ENCODE measurements at places on chromosomes 4 and X. TPM values are rescaled to one million over a fixed set of nuclear protein-coding genes. Genes with fewer than 3 reads are reported as not detected.

DNA sequence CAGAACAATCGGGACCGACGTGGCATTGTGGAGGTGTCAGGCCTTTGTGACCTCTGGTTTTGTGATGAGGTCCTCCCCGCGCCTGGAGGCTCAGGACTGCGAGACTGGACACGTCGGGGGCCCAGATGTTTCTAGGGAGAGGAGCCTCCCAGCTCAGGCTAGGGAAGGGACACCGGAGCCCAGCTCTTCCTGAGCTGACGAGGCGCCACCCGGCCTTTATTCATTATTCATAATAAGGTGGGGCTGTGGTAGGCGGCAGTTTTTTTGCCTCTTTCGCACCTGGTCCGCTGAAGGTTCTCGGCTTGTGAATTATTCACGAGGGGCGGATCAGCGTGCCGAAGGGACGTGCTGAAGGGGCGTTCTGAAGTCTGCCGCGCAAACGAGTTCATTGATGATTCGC is 2.3 kb upstream of the UBA1 start:
- no peak overlapping the region for H3K27ac ChIP-seq
- H3K4me1 ChIP-seq, result peaks cover 32% of the 10 kb centered on the region
- H3K4me3 ChIP-seq, result peak overlapping the region; percentile 80
- peaks cover 2% of the 10 kb centered on the region for H3K36me3 ChIP-seq

DNA sequence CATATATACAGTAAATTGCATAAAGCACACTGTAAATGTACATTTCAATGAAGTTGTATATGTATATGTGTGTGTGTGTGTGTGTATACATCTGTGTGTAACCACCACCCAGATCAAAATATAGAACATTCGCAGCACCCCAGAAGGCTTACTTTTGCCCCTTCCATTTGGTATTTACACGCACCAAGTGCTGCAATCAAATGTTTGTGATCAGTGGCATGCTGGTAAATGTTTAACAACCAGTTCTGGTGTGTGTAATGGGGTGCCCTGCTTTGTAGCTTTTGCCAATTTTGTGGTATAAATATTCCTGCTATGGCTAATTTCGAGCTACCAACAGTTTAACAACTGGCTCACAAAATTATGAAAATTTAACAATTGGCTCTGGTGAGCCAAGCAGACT is 101.3 kb downstream of the RTL5 start:
- no peaks in the 10 kb centered on the region for H3K27me3 ChIP-seq
- peak overlapping the region; percentile 92 for H3K27ac ChIP-seq
- H3K4me1 ChIP-seq, result peaks cover 27% of the 10 kb centered on the region
- DNase-seq, result no peak

GRCh38 chrX:45368705-45369104 is 168.0 kb upstream of the DIPK2B start:
- H3K4me1 ChIP-seq, result no peaks in the 10 kb centered on the region
- no peak for DNase-seq
- no peak overlapping the region for H3K4me3 ChIP-seq
- peaks cover 7% of the 10 kb centered on the region for H3K36me3 ChIP-seq

DNA sequence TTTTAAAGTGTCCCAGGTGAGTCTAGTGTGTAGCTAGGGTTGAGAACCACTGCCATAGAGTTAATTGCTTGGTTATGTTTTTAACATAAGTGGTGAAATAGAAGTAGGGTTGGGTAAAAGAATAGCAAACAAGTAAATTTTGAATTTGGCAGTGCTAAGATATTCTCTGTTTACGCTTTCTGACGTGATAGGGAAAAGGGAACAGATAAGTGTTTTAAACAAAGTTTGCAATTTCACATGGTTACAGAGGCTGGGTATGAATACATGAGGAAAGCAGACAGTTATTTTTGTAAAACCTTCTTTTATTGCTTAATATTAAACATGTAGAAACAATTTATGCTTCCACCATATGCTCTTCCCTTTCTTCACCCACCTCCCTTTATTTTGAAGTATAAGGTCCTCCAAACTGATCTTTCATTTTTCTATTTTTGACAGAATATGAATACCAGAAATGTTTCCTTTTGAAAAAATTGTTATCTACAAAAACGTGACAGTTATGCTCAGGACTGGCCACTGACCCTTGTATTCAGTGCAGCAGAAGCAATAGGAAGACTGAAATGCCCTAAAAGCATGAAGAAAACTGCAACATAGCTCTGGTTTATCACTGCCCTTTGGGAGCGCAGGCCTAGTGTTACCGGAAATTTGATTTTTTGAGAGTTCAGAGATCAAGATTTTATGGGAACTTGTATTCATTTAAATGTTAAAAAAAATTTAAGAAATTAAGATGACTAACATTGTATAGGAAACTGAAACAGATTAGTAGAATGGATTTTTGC is 214.4 kb upstream of the ARSJ start:
- no peaks in the 10 kb centered on the region for H3K36me3 ChIP-seq
- DNase-seq, result no peak
- H3K27ac ChIP-seq, result no peak overlapping the region
- no peaks in the 10 kb centered on the region for H3K27me3 ChIP-seq

DNA sequence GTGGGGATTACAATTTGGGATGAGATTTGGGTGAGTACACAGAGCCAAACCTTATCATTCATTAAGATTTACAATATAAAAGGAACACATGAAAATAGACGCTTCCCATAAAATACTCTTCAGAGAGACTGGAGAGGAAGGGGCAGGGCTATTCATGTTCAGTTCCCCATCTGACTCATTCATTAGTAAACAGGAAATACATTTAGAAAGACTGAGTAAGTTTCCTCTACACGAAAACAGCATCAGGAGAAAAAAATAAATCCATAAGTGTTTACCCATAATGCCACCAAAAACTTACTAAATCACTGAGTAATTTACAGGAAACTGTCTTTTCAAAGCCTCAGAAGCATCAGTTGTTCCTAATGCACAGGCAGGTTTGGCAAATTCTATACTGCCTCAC is 255.4 kb upstream of the CXorf51A start:
- H3K27me3 ChIP-seq, result no peaks in the 10 kb centered on the region
- H3K4me3 ChIP-seq, result no peak overlapping the region
- DNase-seq, result no peak
- no peaks in the 10 kb centered on the region for H3K36me3 ChIP-seq

- H3K27ac ChIP-seq, result no peak overlapping the region
- H3K36me3 ChIP-seq, result no peaks in the 10 kb centered on the region
- no peak overlapping the region for H3K4me3 ChIP-seq
- H3K27me3 ChIP-seq, result peaks cover 32% of the 10 kb centered on the region
Measured at GRCh38 chrX:12771445-12772069, 19.7 kb upstream of the PRPS2 start.

DNA sequence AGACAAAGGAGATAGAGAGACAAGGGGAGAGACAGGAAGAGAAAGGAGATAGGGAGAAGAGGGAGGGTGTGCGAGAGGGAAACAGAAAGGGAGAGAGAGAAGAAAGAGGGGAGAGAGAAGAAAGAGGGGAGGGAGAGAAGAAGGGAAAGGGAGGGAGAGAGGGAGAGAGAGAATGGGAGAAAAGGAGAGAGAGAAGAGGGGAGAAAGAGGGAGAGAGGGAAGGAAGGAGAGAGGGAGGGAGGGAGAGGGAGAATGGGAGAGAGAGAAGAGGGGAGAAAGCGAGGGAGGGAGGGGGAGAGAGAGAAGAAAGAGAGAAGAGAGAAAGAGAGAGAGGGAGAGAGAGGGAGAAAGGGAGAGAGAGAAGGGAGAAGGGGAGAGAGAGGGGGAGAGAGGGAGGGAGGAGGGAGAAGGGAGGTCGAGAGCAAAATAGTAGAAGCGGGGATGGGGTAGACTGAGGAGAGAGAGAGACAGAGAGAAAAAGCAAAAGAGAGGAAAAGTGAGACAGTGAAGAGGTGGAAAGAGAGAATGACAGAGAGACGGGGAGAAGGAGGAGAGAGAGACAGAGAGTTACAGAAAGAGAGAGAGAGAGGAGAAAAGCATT is 218.2 kb downstream of the DHRSX start:
- H3K36me3 ChIP-seq, result peaks cover 37% of the 10 kb centered on the region
- H3K4me3 ChIP-seq, result no peak overlapping the region

- DNase-seq, result no peak
- H3K4me1 ChIP-seq, result no peaks in the 10 kb centered on the region
- no peak overlapping the region for H3K4me3 ChIP-seq
- H3K36me3 ChIP-seq, result peaks cover 46% of the 10 kb centered on the region
- H3K27ac ChIP-seq, result no peak overlapping the region
- no peaks in the 10 kb centered on the region for H3K27me3 ChIP-seq
Measured at GRCh38 chr4:184420881-184421416, 53.4 kb downstream of the IRF2 start.

- no peaks in the 10 kb centered on the region for H3K36me3 ChIP-seq
- peak overlapping the region; percentile 55 for H3K27ac ChIP-seq
- no peaks in the 10 kb centered on the region for H3K27me3 ChIP-seq
- peaks cover 26% of the 10 kb centered on the region for H3K4me1 ChIP-seq
- no peak overlapping the region for H3K4me3 ChIP-seq
Measured at GRCh38 chr4:15149839-15150592, 147.7 kb downstream of the CPEB2 start.

DNA sequence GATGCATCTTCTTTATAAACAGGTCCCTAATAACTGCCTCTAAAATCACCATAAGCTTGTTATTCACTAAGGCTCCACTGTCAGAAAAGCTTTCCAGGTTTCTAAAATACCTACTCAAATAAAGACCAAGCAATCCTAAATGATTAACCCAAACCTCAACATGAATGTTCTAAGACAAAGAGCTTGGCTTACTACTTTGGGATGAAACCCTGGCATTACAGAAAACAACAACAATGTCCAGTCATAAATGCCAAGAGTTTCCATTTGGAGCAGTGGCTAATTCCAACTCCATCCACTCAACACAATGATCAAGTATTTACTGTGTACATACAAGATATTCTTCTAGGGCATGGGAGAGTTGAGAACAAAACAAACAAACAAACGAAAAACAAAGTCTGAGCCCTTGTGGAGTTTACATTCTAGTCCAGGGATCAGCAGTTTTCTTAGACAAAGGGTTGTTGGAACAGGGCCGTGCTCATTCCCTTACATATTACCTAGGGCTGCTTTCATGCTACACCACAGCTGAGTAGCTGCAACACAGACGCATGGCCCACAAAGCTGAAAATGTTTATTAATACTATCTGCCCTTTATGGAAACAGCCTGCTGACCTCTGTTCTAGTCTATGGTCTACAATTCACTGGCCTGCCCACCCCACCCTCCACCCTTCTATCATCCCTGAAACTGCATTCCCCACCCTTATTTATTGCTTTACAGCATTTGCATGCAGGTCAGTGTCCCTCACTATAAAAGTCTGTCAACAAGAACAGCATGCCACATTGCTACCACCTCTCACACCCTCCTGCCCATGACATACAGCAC is 23.7 kb downstream of the ABCG2 start:
- no peak overlapping the region for H3K27ac ChIP-seq
- no peaks in the 10 kb centered on the region for H3K36me3 ChIP-seq

- H3K27me3 ChIP-seq, result no peaks in the 10 kb centered on the region
- peaks cover 37% of the 10 kb centered on the region for H3K4me1 ChIP-seq
- peak overlapping the region; percentile 69 for H3K27ac ChIP-seq
- no peaks in the 10 kb centered on the region for H3K36me3 ChIP-seq
- no peak for DNase-seq
Measured at GRCh38 chr4:55184600-55185523, 59.5 kb upstream of the KDR start.

DNA sequence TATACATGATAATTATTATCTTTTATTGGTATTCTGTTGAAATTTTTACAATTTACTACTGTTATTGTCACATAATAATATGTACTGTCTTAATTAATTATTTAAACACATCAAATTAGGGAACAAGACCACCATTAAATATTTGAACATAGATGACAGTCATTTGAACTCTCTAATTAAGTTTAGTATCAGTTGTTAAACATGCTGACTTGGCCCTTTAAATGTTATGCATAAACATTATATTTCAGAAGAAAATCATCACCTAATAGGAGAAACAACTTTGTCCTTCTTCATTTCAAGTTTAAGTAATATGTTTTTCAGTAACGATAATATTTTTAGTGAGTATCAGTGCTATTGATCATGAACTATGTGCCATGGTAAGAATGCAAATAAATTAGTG is 623.5 kb upstream of the GNPDA2 start:
- no peak for DNase-seq
- no peak overlapping the region for H3K27ac ChIP-seq
- no peaks in the 10 kb centered on the region for H3K4me1 ChIP-seq

GRCh38 chr4:78569306-78569821 is 17.8 kb downstream of the ANXA3 start:
- H3K4me1 ChIP-seq, result peaks cover 69% of the 10 kb centered on the region
- no peak for DNase-seq
- H3K4me3 ChIP-seq, result no peak overlapping the region
- peaks cover 27% of the 10 kb centered on the region for H3K36me3 ChIP-seq
- no peaks in the 10 kb centered on the region for H3K27me3 ChIP-seq

DNA sequence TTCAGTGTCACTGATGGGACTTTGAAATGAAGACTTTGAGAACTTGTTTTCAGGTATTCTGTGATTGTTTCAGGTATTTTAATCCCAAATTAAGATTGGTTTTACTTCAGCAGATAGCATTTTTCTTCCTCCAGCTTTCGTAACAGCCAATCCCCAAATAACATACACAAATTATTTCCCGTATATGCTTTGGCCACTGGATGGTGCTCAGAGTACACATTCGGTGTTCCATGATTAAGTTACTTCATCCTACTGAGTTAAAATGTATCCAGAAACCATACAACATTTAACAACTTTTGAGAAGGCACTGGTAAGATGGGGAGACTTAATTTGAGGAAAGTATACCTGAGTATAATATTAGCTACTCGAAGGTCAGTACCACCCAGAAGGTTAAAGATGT is 233.4 kb upstream of the FAM47A start:
- no peaks in the 10 kb centered on the region for H3K27me3 ChIP-seq
- no peaks in the 10 kb centered on the region for H3K36me3 ChIP-seq
- H3K4me3 ChIP-seq, result no peak overlapping the region

DNA sequence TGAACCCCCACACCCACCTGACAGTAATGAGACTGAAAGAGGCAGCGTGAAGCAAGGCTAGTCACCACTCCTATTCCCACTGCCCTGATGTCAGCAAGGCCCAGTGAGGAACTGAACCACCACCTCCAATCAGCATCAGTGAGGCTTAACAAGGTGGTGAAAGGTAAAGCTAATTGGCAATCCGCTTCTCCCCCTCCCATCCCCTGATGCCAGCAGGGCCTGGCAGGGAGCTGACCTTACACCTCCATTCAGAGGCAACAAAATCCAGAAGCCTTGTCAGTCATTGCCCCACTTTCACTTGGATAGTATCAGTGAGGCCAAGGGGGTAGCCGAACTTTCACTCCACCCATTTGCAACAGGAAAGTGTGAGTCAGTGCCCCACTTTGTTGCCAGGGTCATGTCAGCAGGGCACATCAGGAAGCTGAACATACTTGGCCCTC is 60.8 kb downstream of the AWAT2 start:
- no peak for DNase-seq
- H3K36me3 ChIP-seq, result no peaks in the 10 kb centered on the region
- no peaks in the 10 kb centered on the region for H3K27me3 ChIP-seq
- no peak overlapping the region for H3K27ac ChIP-seq
- no peak overlapping the region for H3K4me3 ChIP-seq

Gene AFM
- not detected for total RNA-seq

Gene PQBP1
- total RNA-seq, result 62.2 TPM

Gene MAGEB1
- not detected for total RNA-seq

Gene ADH7
- total RNA-seq, result not detected

Gene PSAPL1
- not detected for total RNA-seq

All from mesothelial cell of epicardium (in vitro differentiated cells).